Stimulated activated CD4-positive, alpha-beta T cell treated with anti-CD3 and anti-CD28 coated beads, Interleukin-1b, Interleukin-23, amount 100 ng/mL, for 4 hours (primary cell): ENCODE measurements at places on chromosomes 4 and X.
A peak's percentile ranks its signal among the peaks of the same experiment; 100 is the strongest.

DNA sequence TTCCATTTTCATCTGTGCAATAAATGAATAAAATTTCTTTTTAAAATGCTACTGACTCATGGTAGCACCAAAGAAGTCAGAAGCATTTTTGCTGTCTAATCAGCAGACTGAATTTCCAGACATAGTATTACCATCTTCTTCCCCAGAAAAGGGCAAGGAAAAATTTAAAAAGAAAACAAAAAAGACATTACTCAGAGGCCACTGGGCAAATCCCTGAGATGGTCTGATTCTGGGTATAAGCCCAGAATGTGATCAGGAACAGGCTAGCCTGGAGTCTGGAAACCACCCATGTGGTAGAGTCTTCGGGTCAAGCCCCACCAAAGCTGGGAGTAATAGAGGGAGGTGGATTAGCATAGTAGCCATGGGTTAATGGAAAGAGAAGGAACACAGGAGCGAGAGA lies 342.8 kb downstream of the FBXW7 start:
- no peak for DNase-seq

DNA sequence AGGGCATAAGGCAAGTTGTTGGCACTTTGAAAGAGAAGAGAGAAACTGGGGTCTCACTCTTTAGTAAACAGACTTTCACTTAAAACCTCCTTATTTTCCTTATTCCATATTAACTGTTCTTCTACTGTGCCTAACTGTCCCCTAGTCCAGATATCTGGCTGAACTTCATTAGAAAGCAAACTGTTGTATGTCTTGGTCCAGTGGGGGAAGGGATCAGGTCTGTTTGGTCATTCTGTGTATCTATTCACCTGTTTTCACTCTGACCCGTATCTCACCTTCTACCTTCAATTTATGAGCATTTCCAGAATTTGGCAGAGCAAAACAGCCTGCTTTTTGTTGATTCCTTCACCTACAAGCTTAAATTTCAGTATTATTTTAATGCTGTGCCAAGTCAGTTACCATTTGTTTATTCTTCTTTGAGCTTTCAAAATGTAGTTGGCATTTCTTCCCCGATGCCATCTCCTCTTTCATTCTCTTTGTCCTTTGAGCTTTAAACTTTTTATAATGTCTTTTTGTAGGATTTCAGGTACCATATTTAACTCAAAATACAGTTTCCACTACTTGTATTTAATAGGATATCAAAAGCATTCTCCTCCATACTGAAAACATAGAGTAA lies 188.6 kb upstream of the PPARGC1A start:
- DNase-seq: no peak

DNA sequence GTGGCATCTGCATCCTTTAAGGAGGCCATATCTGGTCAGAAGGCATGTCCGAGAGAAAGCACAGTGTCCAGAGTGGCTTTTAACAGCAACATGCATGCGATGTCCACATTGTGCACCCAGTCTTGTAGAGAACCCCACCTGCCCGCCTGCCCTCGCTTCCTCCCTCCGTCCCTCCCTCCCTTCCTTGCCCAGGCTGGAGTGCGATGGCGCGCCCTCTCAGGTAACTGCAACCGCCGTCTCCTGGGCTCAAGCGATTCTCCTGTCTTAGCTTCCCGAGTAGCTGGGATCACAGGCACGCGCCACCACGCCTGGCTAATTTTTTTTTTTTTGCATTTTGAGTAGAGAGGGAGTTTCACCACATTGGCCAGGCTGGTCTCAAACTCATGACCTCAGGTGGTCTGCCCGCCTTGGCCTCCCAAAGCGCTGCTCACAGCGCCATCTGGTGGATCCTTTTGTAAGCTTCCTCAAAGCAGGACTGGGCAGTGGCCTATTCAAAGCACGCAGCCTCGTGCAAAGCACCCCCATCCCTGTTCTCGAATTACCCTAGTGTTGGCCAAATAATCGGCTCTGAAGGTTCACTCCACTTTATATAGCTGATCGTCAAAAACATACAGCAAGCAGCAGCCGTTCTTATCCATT lies 15.0 kb downstream of the BRCC3 start:
- peak; percentile 31 for DNase-seq

DNA sequence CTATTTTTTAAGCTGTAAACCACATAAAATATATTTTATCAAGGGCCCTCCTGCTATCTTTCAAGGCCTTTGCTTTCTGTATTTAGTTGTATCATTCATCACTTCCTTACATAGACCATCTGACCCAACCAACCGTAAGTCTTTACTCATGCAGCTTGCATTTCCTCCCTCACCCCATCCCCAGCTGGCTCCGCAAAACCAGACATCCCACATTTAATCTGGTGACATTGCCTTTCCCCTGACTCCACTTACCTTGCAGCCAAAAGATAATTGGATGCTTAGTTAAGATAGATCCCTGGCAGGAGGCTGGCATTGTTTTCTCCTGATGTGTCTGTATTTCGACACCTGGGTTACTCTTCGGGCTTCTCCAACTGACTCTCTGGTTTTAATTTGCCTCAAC lies 183.7 kb upstream of the LDB2 start:
- no peak for DNase-seq

GRCh38 chr4:154416190-154416547 lies 75.4 kb downstream of the DCHS2 start:
- DNase-seq: no peak

- no peak for DNase-seq
These were observed 77.0 kb upstream of the STOX2 start for GRCh38 chr4:183828125-183828524.

GRCh38 chr4:4260185-4260751 lies 12.2 kb upstream of the TMEM128 start:
- no peak for DNase-seq

GRCh38 chr4:181682367-181683047 lies 560.7 kb upstream of the TENM3 start:
- DNase-seq: no peak

- DNase-seq: no peak
These were observed 556.5 kb upstream of the NR3C2 start for GRCh38 chr4:148998719-148999118.

GRCh38 chr4:24674279-24674678 lies 89.9 kb upstream of the DHX15 start:
- no peak for DNase-seq

DNA sequence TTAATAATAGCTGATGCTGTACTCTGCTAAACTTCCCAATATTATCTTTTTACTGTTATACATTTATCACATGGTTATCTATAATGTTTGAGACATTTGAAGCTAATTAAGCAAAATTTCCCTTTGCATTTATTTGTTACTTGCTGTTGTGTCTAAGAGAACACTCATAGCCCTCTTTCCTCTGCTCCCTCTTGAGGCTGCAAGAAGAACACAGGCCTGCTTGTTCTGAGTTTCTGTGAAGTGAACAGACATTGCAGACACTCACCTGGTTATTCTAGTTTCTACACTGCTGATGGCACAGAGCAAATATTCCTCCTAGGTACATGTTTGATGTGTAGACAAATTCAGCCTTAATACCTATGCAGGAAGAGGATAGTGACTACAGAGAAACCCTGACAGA lies 367.8 kb downstream of the GASK1B start:
- no peak for DNase-seq

DNA sequence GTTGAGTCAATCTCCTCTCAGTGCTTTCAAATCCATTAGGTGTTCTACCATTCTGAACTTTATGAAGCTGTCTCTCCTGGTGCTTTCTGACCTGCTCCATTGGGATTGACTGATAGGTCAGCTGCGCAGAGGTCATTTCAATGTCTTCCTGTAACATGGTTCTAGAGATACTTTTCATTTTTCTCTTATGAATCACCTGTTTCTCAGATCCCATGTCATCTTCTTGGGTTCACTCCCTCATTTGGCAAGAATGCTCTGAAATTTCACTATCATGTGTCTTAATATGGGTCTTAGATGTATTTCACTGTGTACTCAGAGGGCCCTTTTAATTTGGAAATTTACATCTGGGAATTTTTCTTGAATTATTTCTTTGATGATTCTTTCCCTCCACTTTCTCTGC lies 13.8 kb upstream of the PGM2 start:
- DNase-seq: no peak

GRCh38 chrX:74523870-74524735 lies 90.3 kb downstream of the RLIM start:
- no peak for DNase-seq

GRCh38 chrX:119062750-119063374 lies 9.9 kb upstream of the CT47C1 start:
- no peak for DNase-seq

- DNase-seq: no peak
These were observed 72.8 kb downstream of the GRXCR1 start for GRCh38 chr4:42965326-42965725.

DNA sequence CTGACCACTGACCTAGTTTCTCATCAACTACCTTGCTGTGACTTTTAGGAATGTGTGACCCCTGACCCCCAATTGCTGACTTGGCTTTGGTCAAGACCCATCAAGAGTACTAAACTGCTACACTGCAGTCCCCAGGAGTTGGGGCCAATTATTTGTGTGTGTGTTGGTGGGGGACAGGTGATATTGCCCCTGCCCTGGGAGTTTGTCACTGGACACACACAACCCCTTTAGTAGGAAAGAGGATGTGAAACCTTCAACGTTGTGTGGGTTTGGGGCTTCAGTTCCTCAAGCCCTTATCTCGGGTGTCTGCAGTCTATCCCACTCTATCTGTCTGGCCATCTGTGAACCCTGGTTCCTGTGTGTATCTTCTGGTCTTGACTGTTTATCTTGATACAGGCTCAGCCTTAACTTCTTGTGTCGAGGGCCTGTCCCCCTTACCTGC lies 6.5 kb downstream of the SASH3 start:
- no peak for DNase-seq
